ENCODE measurements at places on chromosomes 4 and X. TPM values are rescaled to one million over a fixed set of nuclear protein-coding genes. Genes with fewer than 3 reads are reported as not detected.

The CENPE gene
- total RNA-seq: 20.8 TPM

The DCAF4L1 gene
- total RNA-seq: 0.09 TPM

The FSTL5 gene
- not detected for total RNA-seq

The MAGEB17 gene
- 0.19 TPM for total RNA-seq

Data from endothelial cell of coronary artery (primary cell).